T-helper 17 cell (primary cell): ENCODE measurements at places on chromosomes 12 and 14. TPM values are rescaled to one million over a fixed set of nuclear protein-coding genes. Genes with fewer than 3 reads are reported as not detected.

PPFIA2 gene
- not detected for total RNA-seq

DPF3 gene
- total RNA-seq = 1.2 TPM

GPR84 gene
- total RNA-seq = 0.57 TPM

NFATC4 gene
- total RNA-seq = not detected

RTN1 gene
- total RNA-seq = 0.60 TPM

CLEC4D gene
- 0.22 TPM for total RNA-seq

GSC gene
- total RNA-seq = 0.52 TPM

GZMH gene
- total RNA-seq = 2.0 TPM

ATXN2 gene
- total RNA-seq = 47.6 TPM

PPP4R3A gene
- 224 TPM for total RNA-seq

MANSC4 gene
- not detected for total RNA-seq

CCDC175 gene
- total RNA-seq = not detected

SIX1 gene
- total RNA-seq = not detected

LYZ gene
- 66.3 TPM for total RNA-seq

IL22 gene
- 0.50 TPM for total RNA-seq

TPH2 gene
- not detected for total RNA-seq

INSM2 gene
- not detected for total RNA-seq

AKAP3 gene
- 2.6 TPM for total RNA-seq

NOS1 gene
- not detected for total RNA-seq

SERPINA4 gene
- total RNA-seq = not detected

NR1H4 gene
- total RNA-seq = not detected

SLC24A4 gene
- total RNA-seq = 0.55 TPM

KRT79 gene
- total RNA-seq = not detected

DUSP16 gene
- total RNA-seq = 81.1 TPM

RNU4-1 gene
- 2,168 TPM for total RNA-seq

NXPH4 gene
- total RNA-seq = not detected

BCAT1 gene
- 1.1 TPM for total RNA-seq

SYT10 gene
- not detected for total RNA-seq

EIF2S3B gene
- total RNA-seq = 0.45 TPM

HCAR2 gene
- total RNA-seq = 0.99 TPM

PLEKHD1 gene
- 0.99 TPM for total RNA-seq

SRRM4 gene
- total RNA-seq = not detected

ACOT6 gene
- not detected for total RNA-seq

ARHGEF40 gene
- 17.3 TPM for total RNA-seq

NGB gene
- total RNA-seq = not detected

TAS2R7 gene
- not detected for total RNA-seq

C12orf57 gene
- 192 TPM for total RNA-seq

RHEBL1 gene
- total RNA-seq = 8.1 TPM

TMEM132C gene
- not detected for total RNA-seq

SERPINA1 gene
- total RNA-seq = 15.5 TPM
